ENCODE measurements at places on chromosomes 3 and 15.

DNA sequence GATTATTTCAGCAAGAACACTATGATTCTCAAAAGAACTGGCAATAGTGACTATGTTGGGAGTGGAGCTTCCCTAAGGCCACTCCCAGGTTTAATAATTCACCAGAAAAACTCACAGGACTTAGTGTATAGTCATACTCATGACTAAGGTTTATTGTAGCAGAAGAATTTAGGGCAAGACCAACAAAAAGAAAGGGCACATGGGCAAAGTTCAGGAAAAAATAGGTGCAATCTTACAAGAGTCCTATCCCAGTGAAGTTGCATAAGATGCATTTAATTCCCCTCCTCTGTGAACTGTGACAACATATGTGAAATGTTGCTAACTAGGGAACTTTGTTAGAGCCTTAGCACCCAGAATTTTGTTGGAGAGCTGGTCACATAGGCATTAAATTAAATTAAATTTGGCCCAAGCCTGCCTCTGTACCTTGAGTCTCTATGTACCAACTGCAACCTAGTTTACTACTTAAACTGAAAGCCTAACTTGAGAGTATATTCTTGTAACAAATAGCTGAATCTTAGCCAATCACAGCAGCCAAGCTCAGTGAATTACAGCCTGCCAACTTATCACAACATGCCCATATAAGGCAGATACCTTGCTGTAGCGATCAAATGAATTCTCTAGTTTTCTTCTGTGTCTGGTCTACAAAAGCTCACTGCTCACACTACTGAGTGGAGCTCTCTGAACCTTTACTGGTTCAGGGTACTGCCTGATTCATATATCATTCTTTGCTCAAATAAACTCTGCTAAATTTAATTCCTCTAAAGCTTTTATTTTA lies 386.2 kb upstream of the ARHGEF26 start:
- no peak for DNase-seq

DNA sequence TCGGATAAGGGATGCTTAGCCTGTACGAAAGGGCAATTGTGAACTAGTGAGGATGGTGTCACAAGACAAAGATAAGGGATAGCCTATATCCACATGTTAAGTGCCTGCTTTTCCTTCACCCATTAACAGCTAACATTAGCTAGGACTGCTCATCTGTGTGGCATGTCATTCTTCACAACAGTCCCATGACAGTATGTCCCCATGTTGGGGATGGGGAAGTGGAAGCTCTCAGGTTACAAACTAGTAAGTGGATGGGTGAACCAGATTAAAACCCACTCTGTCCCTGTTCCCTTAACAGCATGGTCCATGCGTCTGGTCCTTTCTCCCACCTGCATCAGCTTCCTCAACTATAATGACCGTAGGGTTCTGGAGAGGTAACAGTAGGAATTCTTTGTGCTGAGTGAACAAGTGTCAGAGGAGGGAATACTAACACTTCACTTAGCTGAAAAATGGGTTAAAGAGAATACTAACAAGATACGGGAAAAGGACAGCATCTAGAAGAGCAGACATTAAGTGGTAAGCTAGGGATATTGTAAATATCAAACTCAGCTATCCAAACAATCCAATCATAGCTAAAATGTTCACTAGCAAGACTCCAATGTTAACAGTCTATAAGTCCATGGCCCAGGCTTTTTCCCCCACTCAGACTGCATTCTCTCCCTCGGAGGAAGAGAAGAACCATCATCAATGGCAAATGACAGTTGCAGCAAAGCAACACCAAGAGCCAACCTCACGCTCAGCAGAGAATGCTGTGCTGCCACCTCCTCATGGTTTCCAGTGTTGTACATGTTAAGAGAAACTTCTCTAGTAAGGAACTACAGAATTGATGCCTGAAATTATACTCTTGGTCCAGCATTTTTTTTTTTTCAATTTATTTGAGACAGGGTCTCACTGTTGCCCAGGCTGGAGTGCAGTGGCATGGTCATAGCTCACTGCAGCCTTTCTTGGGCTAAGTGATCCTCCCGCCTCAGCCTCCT lies 5.0 kb downstream of the RPLP1 start:
- no peak for DNase-seq

GRCh38 chr3:45868650-45869049 lies 17.7 kb upstream of the CCR9 start:
- DNase-seq, result no peak

DNA sequence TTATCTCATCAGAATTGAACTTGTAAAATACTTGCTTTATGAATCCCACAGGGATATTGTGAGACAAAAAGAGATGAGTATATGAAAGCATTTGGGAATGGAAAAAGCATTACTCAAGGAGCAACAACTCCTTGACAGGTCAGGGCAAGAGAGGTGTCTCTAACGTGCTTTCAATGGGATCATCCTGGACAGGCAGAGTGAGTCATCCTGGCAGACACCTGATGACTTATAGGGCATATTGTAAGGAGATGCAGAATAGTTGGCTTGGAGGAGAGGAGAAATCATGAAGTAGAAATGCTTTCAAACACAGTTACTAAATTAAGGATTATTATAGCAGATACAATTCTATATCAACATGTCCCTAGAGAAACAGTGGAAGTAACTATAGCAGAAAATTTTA lies 71.9 kb upstream of the THSD4 start:
- DNase-seq, result no peak

GRCh38 chr15:72783004-72783639 lies 436 bp downstream of the ADPGK start:
- DNase-seq, result no peak

All from NCI-H187 treated with DMSO at 0.1 percent for 48 hours (cell line).